ENCODE measurements at places on chromosomes 11 and 22. TPM values are rescaled to one million over a fixed set of nuclear protein-coding genes. Genes with fewer than 3 reads are reported as not detected.

SAA4 gene
- not detected for polyA plus RNA-seq

DNA sequence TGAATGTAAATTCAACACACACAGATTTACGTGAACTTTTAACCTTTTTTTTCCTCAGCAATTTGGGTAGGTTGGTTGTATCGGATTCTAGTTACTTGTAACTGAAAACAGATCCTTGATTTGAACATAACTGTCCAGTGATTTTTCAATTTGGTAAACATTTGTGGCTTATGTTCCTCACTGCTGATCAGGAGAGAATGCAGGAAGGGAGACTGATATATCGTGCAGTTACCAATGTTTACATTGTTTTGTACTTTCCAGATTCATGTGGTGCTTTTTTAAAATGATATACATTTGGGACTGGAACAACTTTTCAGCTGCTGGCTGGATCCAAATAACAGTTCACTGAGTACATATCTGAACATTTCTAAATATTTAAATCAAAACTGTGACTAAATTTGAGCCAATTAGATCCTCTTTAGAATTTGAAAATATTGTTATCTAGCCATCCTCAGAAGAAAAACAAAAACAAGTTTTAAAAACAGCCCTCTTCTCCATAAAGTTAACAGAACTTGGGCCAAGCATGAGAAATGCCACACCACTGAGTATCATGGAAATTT, 84.3 kb upstream of the MTMR2 start:
- DNase-seq, result peak; percentile 51

GRCh38 chr11:130606781-130607511, 158.5 kb downstream of the ADAMTS15 start:
- DNase-seq, result no peak

DNA sequence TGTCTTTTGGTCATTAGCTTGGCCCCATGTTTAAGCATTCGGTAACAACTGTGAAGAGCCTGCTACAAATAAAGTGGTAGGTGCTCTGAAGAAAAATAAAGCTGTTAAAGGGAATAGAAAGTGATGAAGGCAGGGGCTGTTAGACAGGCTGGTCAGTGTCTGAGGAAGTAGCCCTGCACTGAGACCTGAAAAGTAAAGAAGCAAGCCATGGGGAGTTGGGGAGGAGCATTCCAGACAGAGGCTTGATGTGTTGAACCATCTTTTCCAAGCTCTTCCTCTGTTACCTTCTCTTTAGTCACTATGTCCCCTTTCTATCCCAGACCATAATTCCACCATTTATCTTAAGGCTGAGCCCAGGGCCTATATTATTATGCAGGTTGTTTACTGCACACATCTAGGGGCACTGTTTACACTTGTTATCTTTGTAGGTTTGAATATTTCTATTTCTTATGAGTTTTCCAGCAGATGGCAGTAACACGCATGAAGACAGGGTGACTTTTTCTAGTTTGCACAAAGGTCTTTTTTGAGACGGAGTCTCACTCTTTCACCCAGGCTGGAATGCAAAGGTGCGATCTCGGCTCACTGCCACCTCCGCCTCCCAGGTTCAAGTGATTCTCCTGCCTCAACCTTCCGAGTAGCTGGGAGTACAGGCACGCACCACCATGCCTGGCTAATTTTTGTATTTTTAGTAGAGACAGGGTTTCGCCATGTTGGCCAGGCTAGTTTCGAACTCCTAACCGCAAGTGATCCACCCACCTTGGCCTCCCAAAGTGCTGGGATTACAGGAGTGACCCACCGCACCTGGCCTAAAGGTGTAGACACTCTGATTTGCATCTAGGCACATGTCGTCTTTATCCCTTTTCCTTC, 23.0 kb downstream of the ZFTA start:
- DNase-seq, result no peak

NARS2 gene
- 29.6 TPM for polyA plus RNA-seq

DNA sequence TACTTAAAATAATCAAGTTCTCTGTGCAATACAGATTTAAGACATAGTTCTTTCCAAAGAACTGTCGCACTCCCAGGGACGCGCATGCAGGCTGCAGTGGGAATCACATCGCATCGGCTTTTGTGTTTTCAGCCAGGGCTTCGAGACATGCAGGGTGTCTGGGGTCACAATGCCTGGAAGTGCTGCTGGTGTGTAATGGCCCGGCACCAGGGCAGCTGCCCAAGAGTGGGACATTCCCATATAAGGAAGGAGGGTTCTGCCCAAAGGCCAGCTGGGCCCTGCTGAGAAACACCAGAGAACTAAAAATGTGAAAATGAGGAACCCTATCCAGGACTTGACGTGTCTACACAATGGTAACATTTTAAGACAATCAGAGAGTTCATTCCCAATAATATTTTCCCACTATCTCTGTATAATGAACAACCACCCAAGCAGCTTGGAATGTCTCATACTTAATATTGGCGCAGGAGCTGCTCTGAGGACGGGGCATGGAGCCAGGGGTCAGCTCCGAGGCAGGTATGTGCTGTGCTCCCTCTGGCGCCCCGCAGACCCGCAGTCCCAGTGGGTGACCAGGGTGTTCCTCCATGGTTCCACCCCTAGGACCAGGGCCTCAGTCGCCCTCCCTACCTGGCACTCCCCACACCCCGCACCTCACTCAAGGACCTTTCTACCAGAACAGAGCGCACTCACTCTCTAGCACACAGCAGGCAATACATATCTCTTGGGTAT, 11.3 kb downstream of the MCAT start:
- no peak for DNase-seq

DNA sequence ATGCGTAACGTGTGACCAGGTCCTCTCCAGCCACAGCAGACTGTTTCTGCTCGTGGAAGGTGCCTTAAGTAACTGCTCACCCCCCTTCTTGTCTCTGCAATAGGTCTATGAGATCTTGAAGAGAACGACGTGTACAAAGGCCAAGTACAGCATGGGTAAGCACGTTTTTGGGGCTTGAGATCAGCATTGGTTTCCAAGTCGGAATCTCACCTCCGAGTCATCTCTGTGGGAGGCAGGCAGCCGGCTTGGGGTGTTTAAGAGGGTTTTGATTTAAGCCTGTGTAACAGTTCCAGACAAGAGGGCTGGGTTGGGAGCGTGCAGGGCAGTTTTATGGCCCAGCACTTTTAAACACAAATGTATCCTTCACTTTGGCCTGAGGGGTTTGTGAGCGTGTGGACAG, 30.1 kb downstream of the ANO1 start:
- no peak for DNase-seq

- DNase-seq, result no peak
These were observed 229.9 kb downstream of the ST3GAL4 start for GRCh38 chr11:126585388-126585773.

- no peak for DNase-seq
These were observed 51.0 kb upstream of the CSNK2A3 start for GRCh38 chr11:11403763-11404725.

GRCh38 chr22:42834177-42834949, 22.7 kb downstream of the ARFGAP3 start:
- no peak for DNase-seq
